ENCODE measurements at places on chromosomes 5 and 9. TPM values are rescaled to one million over a fixed set of nuclear protein-coding genes. Genes with fewer than 3 reads are reported as not detected.

Gene SARDH
- 5.8 TPM for polyA plus RNA-seq

Gene CCDC183
- polyA plus RNA-seq = 0.16 TPM

GRCh38 chr9:12935714-12936113 lies 160.9 kb downstream of the LURAP1L start:
- no peaks in the 10 kb centered on the region for H3K4me1 ChIP-seq
- H3K27ac ChIP-seq = no peak overlapping the region
- H3K27me3 ChIP-seq = no peaks in the 10 kb centered on the region
- H3K36me3 ChIP-seq = no peaks in the 10 kb centered on the region

Gene IL6ST
- 25.3 TPM for polyA plus RNA-seq

DNA sequence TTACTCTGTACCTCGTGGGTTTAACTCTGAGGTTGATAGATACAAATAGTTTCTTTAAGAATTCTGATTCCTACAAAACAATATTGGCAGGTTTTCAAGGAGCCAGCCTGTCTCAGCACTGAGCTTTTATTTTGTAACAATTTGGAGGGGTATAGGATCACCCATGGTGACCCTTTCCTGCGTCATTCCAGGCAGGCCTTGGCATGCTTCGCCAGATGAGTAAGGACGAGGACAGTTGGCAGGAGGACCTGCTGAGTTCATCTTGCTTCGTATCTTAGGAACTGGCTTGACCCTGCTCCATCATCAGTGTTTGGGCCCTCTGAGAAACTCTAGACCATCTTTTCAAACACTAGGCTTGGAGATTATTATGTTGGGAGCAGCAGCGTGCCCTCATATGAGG lies 17.9 kb downstream of the ZNF462 start:
- H3K27ac ChIP-seq = no peak overlapping the region
- no peaks in the 10 kb centered on the region for H3K36me3 ChIP-seq
- H3K4me3 ChIP-seq = no peak overlapping the region
- no peaks in the 10 kb centered on the region for H3K4me1 ChIP-seq
- no peaks in the 10 kb centered on the region for H3K27me3 ChIP-seq

GRCh38 chr5:121288781-121289180 lies 562.9 kb upstream of the FTMT start:
- H3K27me3 ChIP-seq = no peaks in the 10 kb centered on the region
- no peaks in the 10 kb centered on the region for H3K36me3 ChIP-seq
- no peak overlapping the region for H3K27ac ChIP-seq
- H3K4me1 ChIP-seq = no peaks in the 10 kb centered on the region
- DNase-seq = no peak

- DNase-seq = no peak
- no peak overlapping the region for H3K4me3 ChIP-seq
- no peak overlapping the region for H3K27ac ChIP-seq
- no peaks in the 10 kb centered on the region for H3K36me3 ChIP-seq
These were observed 12.3 kb downstream of the P4HA2 start for GRCh38 chr5:132215329-132215728.

Gene SOHLH1
- not detected for polyA plus RNA-seq

DNA sequence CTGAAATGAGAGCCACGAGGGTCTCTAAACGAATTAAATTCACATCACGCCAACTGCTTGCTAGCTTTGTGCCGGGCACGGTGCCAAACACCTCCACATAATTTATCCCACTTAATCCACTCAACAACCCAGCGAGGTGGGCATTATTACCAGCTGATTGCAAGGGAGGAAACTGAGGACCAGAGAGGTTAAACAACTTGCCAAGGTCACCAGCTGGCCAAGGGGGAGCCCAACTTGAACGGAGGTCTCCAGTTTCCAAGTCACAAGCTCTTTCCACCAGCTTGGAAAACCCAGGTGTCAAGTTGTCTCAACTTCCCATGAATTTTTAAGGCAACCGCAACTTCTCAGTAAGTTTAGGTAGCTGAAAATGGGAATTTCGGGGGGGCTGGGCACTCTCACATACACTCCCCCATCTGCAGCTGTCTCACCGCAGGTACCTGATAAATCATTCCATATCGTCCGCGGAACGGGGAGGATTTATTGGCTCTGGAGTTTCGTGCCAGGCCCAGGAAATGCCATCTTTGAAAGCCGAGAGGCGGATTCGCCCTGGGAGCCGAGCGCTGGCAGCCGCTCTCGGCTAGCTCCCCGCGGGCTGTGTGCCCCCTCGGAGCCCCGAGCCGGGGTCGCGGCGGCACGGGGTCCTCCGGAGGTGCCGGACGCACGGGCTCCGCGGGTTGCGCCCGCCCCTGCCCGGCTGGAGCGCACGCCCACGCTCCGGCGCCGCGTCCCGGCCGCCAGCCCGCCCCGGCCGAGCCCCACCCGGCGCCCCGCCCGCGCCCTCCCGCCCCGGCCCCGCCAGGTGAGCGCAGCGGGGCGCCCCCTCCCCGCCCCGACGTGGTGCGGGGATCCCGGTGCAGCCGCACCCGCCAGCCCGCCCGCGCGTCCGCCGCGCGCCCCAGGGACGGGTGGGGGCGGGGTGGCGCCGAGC lies 617 bp downstream of the PTPN3 start:
- DNase-seq = no peak
- H3K27ac ChIP-seq = no peak overlapping the region
- H3K4me3 ChIP-seq = no peak overlapping the region

Gene CIZ1
- polyA plus RNA-seq = 7.8 TPM

GRCh38 chr5:420632-421286 lies 22.2 kb upstream of the EXOC3 start:
- no peaks in the 10 kb centered on the region for H3K4me1 ChIP-seq
- DNase-seq = no peak

GRCh38 chr5:134430001-134430569 lies 18.4 kb upstream of the CDKN2AIPNL start:
- no peaks in the 10 kb centered on the region for H3K4me1 ChIP-seq
- H3K4me3 ChIP-seq = no peak overlapping the region
- H3K27me3 ChIP-seq = peaks cover 6% of the 10 kb centered on the region
- DNase-seq = no peak

Gene MROH2B
- polyA plus RNA-seq = not detected

Gene SPATA31E1
- polyA plus RNA-seq = not detected

- no peak for DNase-seq
- no peak overlapping the region for H3K4me3 ChIP-seq
- H3K27me3 ChIP-seq = no peaks in the 10 kb centered on the region
- no peak overlapping the region for H3K27ac ChIP-seq
- no peaks in the 10 kb centered on the region for H3K36me3 ChIP-seq
These were observed 727.1 kb upstream of the GRAMD2B start for GRCh38 chr5:125695996-125696655.

DNA sequence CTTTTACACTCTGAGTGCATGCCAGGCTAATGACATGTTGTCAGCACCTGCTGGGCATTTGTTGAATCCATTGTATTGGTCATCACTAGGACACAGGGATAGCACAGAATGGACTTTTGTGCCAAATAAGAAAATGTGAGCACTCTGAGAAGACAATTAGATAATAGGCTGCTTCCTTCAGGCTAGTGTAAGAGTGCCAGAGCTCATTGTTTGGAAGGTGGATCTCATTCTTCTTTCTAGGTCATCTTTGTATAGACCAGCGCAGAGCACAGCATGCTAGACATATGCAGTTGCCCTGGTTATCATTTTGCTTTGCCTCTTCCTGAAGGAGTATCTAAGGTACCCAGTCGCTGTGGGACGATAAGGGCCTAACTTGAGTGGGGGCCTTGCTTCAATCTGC lies 493.4 kb upstream of the COX7C start:
- no peak overlapping the region for H3K4me3 ChIP-seq

- no peaks in the 10 kb centered on the region for H3K4me1 ChIP-seq
- no peak for DNase-seq
These were observed 36.9 kb downstream of the ACTBL2 start for GRCh38 chr5:57445705-57446037.

Gene TAS2R1
- not detected for polyA plus RNA-seq

- H3K27ac ChIP-seq = peak overlapping the region; percentile 55
- no peaks in the 10 kb centered on the region for H3K27me3 ChIP-seq
- DNase-seq = no peak
- no peaks in the 10 kb centered on the region for H3K36me3 ChIP-seq
These were observed 658 bp downstream of the PDCD1LG2 start for GRCh38 chr9:5510989-5511388.

Gene PTGES
- not detected for polyA plus RNA-seq

Gene CSF1R
- 0.80 TPM for polyA plus RNA-seq

DNA sequence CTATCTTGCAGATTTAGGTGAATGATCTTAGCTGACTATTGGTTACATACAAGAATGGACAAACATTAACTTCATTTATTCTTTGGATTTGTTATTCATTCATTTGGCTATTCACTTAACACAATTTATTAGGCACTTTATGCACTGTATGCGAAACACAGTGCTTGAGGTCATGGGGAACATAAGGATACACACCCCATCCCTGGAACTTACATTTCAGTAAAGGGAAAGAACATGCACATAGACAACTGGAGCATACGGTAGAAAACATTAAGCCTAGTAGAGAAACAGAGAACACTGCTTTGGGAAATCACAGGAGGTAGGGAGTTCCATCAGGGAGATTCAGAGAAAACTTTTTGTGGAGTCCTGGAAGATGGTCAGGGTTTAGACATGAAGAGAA lies 22.2 kb downstream of the LIX1 start:
- H3K36me3 ChIP-seq = no peaks in the 10 kb centered on the region
- H3K4me3 ChIP-seq = no peak overlapping the region
- no peak overlapping the region for H3K27ac ChIP-seq
- DNase-seq = no peak

DNA sequence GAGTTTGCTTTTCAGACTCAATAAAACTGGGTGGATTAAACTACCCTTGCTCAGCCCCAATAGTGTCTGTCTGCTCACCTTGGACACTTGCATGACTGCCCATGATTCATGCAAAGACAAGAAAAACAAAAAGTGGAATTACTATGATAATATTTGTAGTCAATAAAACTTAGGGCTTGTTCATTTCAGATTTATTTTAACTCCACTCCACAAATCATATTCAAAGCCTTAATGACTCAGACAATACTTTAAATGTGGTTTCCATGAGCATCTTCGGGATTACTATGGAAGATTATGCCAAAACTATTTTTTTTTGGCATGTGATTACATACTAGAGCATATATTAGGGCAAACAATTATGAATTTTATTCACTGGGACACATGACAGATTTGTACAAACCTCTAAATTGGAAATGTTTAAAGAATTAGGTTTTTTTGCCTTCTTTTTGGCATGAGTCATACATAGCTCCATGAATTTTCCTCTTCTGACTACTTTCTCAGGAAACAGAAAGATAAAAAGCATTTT lies 468.9 kb downstream of the ACTL7B start:
- H3K27ac ChIP-seq = no peak overlapping the region
- no peaks in the 10 kb centered on the region for H3K4me1 ChIP-seq
- no peak for DNase-seq
- no peaks in the 10 kb centered on the region for H3K27me3 ChIP-seq

- no peaks in the 10 kb centered on the region for H3K4me1 ChIP-seq
- H3K27ac ChIP-seq = no peak overlapping the region
- no peaks in the 10 kb centered on the region for H3K27me3 ChIP-seq
- no peaks in the 10 kb centered on the region for H3K36me3 ChIP-seq
- no peak overlapping the region for H3K4me3 ChIP-seq
These were observed 233.1 kb upstream of the GRIA1 start for GRCh38 chr5:153257381-153257780.

DNA sequence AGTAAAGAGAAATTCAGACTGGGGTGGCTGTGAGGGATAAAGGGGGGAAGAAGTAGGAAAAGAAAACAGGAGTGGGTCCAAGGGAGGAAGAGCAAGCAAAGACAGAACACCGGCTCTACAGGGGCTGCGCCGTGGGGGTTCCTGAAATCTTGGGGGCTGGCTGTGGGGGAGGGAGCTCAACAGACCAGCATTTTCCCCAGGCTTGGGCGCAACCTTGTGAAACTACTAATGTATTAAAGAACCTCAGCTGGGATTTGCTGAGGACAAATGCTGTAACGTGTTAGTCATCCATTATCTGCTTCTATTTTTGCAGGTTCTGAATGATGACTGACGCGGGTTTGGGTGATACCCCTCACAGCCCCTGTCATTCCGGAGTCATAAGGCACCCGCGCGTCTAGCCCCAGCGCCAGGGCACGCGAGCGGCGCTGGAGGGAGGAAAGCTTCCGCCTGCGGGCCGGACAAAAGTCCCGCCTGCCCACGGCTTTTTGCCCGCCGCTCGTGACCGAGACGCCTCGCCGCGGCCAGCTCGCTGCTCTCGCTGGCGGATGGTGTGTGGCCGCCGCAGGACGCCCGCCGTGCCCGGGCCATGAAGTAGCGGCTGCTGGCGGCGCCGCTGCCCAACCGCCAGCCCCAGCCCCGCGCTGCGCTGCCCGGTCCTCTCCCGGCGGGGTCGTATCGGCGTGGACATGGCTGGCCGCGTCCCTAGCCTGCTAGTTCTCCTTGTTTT lies 110.6 kb downstream of the PAM start:
- peaks cover 2% of the 10 kb centered on the region for H3K27me3 ChIP-seq
- DNase-seq = peak; percentile 25
- H3K36me3 ChIP-seq = peaks cover 9% of the 10 kb centered on the region
- no peak overlapping the region for H3K4me3 ChIP-seq

Gene PCDHB14
- not detected for polyA plus RNA-seq

All from CD4-positive, CD25-positive, alpha-beta regulatory T cell (primary cell).